ENCODE measurements at places on chromosomes 12 and 14. TPM values are rescaled to one million over a fixed set of nuclear protein-coding genes. Genes with fewer than 3 reads are reported as not detected.

Gene PKP2
- 1.5 TPM for total RNA-seq

Gene PNN
- total RNA-seq, result 17.0 TPM

Gene GALNT16
- 1.3 TPM for total RNA-seq

Gene GALC
- 9.6 TPM for total RNA-seq

Gene CIROP
- total RNA-seq, result not detected

DNA sequence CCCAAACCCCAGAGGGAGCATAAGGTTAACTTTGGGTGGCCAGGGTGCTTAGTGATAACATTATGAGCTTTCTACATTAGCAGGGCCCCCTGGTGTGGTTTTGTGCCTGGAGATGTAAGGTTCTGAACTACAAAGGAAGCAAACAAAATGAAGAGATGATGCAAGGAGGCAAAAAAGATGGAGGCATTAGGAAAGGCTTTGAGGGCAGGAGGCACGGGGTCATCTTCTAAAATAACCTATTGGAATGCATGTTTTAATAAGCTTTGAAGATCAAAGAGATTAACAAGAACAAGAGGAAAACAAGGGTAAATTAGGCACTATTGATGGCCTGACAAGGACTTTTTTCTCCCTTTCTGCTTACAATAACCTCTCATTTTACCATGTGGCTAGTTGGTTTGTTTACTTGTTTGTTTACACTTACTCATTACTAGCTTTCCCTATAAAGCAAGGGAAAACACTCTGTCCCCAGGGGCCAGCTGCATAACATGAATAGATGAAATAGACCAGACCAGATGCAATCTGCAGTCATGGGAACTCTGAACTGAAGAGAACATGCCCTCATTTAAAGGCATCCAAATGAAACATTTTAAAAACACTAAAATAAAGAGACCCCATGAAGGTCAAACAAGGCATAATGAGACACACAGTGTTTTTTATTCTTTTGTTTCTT is 390.3 kb downstream of the DIO2 start:
- DNase-seq, result no peak

GRCh38 chr12:128940974-128941373 is 87.7 kb downstream of the GLT1D1 start:
- no peak for DNase-seq

DNA sequence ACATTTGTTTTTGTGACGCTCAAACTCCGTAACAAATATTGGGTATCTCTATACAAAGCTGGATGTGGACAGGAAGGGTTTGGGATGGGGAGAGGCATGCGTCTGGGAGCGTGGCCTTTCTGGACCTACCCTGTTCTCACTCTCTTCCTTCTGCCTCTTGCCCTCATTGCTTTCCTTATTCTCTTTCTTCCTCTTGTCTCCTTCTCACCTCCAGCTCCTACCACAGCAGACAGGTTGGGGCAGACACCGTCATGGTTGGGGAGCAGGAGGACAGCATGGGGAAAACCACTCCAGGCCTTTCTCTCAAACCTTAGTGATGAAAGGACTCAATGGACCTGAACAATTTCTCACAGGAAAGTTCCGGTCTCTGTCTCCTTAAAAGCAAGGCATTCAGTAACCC is 465.3 kb downstream of the RAD51B start:
- DNase-seq, result no peak

- peak; percentile 79 for DNase-seq
Observed at GRCh38 chr12:17928708-17929366, 161.2 kb downstream of the RERGL start.

DNA sequence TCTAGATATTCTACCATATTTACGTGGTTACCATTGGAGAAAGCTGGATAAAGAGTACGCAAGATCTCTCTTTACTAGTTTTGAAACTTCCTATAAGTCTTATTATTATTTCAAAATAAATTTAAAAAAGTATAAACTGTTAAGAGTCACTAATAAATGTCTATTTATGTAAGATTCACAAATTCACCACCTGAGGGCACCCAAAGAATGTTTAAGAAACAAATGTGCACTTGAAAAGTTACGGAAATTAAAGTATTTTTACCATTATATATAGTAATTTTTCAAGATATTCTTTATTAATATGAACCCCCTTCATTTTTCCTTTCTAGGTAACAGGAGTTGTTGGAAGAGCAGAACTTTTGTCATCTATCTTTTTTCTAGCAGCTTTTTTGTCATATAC is 11.9 kb downstream of the TMTC3 start:
- peak; percentile 55 for DNase-seq

GRCh38 chr12:131702573-131702877 is 8.4 kb upstream of the SFSWAP start:
- DNase-seq, result no peak

DNA sequence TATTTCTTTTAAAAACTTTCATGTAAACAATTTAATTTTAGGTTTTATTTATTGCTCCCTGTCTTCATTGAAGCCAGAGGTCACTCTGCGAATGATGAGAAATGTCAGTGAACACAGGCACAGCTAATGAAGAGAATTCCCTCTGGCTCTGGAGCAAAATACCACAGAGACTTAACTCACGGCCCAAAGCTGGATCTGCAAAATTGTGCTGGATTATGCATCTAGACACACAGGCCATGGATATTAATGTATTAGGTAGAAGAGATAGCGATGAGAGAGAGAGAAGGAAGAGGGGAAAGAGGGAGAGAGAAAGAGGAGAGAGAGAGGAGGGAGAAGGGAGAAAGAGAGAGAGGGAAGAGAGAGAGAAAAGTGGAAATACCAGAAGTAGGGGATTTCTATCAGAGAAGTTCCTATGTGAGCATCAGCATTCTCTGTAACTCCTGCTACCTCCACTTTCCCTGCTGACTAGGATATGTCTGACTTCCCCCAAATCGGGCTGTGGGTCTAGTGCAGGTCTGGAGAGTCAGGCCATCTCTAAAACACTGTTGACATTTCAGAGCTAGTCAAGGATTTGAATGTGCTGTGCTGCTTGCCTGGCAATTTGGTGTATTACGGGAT is 3.7 kb downstream of the ARHGDIB start:
- no peak for DNase-seq

GRCh38 chr12:49553512-49554088 is 14.3 kb downstream of the MCRS1 start:
- DNase-seq, result no peak

- DNase-seq, result no peak
Observed at GRCh38 chr12:9244894-9245293, 36.7 kb upstream of the PZP start.

DNA sequence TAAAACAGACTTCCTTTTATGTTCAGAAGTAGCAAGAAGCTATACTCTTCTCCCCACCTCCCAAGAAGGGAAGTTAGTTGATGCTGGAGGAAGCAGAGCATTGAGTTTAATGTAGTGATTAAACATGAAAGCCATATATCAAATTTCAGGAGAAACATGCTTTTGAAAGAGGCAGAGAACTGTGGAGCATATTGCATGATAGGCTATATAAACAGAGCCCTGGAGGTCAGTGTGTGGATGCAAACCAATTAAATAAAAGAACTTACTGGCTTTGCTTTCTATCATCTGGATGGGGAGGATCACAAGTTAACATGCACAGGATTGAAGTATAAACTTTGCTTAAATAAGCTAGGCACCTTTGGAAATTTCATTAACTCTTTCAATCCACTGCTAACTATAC is 94.1 kb downstream of the MSRB3 start:
- DNase-seq, result no peak

GRCh38 chr14:99042381-99043266 is 229.4 kb downstream of the BCL11B start:
- DNase-seq, result no peak

All from glomerular endothelial cell (primary cell).